ENCODE measurements at places on chromosomes 2 and 18.

DNA sequence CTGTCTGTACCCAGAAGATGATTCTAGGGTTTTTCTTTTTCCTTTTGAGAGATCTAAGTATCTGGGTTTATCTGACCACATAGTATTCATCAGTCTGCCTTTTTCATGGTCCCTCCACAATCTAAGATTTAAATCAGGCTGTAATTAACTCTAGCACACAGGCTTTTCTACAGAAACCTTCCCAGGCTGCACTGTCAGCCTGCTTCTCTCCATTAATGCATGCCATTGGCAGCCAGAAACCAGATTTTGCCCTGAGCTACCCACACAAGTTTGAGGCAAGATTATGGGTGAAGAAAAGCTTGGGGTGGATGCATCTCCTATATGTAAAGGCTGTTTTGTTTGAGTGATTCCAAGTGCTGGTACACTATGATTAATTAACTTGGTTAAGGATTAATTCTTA is 45.7 kb upstream of the EML4 start:
- no peak for DNase-seq

- no peak for DNase-seq
These were observed 40.8 kb downstream of the SCRN3 start for GRCh38 chr2:174436351-174436750.

DNA sequence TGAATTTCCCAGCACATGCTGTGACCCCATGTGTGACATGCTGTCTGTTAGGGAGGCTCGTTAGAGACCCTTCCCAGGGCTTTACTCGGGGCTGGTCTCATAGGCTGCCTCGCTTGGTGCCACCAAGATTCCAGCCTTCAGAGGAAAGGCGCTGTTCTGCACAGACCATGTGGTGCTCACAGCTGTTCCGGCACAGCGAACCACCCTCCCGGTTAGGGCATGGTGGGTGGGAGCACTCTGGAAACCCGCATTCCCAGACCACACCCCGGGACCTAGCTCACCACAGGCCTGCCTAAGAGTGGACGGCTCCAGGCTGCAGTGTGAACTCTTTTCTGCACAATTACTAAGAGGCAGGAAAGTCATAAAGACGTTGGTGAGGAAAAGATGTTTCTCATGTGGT is 112.0 kb downstream of the MBP start:
- peak; percentile 63 for DNase-seq

GRCh38 chr2:202918860-202919259 is 6.8 kb downstream of the CARF start:
- DNase-seq, result no peak

Measured in caudate nucleus (tissue), 63 donors.